IMR-90 (cell line): ENCODE measurements at places on chromosomes 6 and 20.

DNA sequence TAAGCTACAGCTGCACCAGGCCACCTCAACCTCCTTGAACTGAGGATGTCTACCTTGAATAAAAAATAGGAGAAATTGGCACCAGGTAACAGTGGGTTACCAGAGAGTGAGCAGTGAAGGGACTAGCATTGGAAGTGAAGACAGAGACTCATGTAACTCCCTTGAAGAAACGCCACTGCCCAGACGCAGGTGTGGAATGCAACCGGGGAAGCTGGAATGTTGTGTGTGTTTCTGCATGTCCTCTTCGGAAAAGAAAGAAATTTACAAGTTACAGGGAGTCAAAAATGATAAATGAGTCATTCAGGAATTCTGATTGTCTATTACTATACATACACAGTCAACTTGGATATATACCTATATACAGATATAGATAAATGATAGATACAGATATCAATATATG is 514.7 kb upstream of the AGPAT4 start:
- H3K27me3 ChIP-seq: no peaks in the 10 kb centered on the region
- no peak overlapping the region for H3K27ac ChIP-seq
- H3K4me3 ChIP-seq: no peak overlapping the region
- no peaks in the 10 kb centered on the region for H3K36me3 ChIP-seq
- DNase-seq: no peak
- no peaks in the 10 kb centered on the region for H3K4me1 ChIP-seq

- no peaks in the 10 kb centered on the region for H3K27me3 ChIP-seq
- H3K4me1 ChIP-seq: peaks cover 4% of the 10 kb centered on the region
- no peak overlapping the region for H3K4me3 ChIP-seq
Measured at GRCh38 chr6:32181148-32181702, 2.8 kb downstream of the AGER start.

DNA sequence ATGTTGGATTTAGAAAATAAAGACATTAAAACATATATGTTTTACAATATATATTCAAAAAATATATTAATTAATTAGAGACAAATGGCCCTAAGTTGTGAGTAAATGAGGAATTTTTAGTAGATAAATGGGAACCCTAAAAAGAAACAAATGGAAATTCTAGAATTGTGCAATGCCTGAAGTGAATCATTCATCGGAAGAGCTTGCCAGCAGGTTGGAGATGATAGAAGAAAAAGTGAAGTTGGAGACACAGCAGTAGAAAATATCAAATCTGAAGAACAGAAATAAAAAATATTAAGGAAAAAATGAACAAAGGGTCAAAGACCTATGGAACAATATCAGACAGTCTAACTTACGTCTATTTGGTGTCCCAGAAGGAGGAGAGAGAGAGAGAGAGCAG is 109.4 kb upstream of the NEDD9 start:
- no peak overlapping the region for H3K27ac ChIP-seq
- no peaks in the 10 kb centered on the region for H3K36me3 ChIP-seq
- no peaks in the 10 kb centered on the region for H3K4me1 ChIP-seq
- no peak overlapping the region for H3K4me3 ChIP-seq
- peaks cover 4% of the 10 kb centered on the region; the same call in 1 of the 2 replicates for H3K27me3 ChIP-seq

GRCh38 chr6:33983109-33983716 is 162.7 kb downstream of the GRM4 start:
- H3K4me1 ChIP-seq: no peaks in the 10 kb centered on the region
- no peaks in the 10 kb centered on the region for H3K36me3 ChIP-seq
- DNase-seq: peak; percentile 1
- H3K4me3 ChIP-seq: no peak overlapping the region
- H3K27ac ChIP-seq: no peak overlapping the region

DNA sequence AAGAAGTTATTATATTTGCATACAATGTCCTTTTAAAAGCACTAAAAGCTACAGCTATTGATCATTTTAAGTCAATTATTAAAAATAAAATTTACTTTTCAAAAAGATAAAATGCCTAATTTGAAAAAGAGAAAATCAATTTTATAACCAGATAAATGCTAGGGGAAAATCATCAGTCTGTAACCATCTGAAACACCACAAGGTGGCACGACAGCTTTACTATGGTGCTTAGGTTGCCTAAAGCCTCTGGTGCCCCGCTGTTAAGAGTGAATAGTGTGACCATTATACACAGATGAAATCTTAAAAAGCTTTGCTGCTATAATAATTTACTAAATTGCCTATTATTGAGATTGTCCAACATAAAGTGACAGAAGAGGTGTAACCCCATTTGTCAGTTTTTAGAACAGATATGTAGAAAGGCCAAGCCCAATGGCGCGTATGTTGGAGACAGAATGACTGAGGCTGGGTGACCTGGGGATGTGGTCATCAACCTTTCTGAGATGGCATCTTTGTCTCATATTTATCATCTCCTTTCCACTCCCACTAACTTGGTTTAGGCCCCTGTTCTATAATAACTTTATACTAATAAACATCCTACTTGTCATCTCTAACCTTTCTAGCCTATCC is 100.8 kb downstream of the MOXD1 start:
- H3K4me1 ChIP-seq: no peaks in the 10 kb centered on the region; the same call in 1 of the 2 replicates
- H3K27ac ChIP-seq: no peak overlapping the region
- no peaks in the 10 kb centered on the region; the same call in 1 of the 2 replicates for H3K36me3 ChIP-seq
- H3K27me3 ChIP-seq: no peaks in the 10 kb centered on the region
- H3K4me3 ChIP-seq: no peak overlapping the region
- DNase-seq: peak; percentile 75
